Immature natural killer cell (primary cell): ENCODE measurements at places on chromosomes 6 and 20. TPM values are rescaled to one million over a fixed set of nuclear protein-coding genes. Genes with fewer than 3 reads are reported as not detected.

The FAM83C gene
- polyA plus RNA-seq, result not detected

The CST2 gene
- polyA plus RNA-seq, result not detected

The RALY gene
- 271 TPM for polyA plus RNA-seq

The SCRT2 gene
- polyA plus RNA-seq, result not detected

The MMUT gene
- polyA plus RNA-seq, result 5.6 TPM

The AGPAT4 gene
- 14.8 TPM for polyA plus RNA-seq

The ITPA gene
- polyA plus RNA-seq, result 76.3 TPM

The C6orf132 gene
- 0.06 TPM for polyA plus RNA-seq

The VGLL2 gene
- not detected for polyA plus RNA-seq

The SLC17A9 gene
- 3.5 TPM for polyA plus RNA-seq

GRCh38 chr6:79135973-79136470 is 58.0 kb upstream of the PHIP start:
- no peak for DNase-seq

DNA sequence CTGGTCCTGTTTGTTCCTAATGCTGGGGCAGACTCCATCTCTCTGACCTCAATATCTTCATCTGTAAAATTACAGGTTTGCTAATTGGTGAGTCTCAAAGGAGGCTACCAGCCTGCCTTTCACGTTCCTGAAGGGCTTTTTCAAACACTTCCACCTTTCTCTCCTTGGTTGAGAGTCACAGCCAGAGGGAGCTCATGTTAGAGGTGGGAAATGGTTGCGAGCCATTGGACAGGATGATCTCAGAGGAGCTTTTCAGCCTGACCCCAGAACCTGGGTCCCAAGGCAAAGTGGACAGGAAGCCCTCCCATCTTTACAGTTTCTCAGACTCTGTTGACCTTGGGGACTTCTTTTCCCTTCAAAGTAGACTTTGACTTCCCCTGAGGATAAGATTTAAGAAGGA is 37.6 kb downstream of the NDUFAF5 start:
- no peak for DNase-seq

DNA sequence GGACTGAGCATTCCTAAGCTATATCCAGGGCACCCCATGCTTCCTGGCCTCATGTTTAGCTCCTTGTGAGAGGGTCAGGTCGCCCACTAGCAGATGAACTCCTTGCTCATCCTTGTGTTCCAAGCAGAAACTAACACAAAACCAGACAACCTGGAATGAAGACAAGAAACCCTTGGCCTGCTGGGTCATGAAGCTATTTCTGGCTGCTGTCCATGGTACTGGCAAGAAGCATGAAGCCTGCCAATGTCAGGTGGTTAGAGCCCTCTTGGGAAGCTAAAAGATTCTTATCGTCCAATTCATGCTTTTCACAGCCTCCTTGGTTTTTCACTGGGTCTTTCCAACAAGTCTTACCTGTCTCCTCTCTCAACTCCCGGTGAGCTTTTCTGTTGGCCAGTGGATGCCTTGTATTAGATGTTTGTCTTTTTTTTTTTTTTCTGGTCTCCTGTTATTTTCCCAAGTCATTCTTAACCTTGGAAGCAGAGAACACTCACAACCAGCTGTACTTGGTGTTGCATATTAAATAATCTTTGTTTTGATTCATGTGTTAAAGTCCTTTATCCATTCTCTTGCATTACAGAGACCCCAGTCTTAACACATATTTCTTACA is 180.3 kb downstream of the ANKRD60 start:
- DNase-seq, result no peak

- DNase-seq, result no peak
Measured at GRCh38 chr20:63956664-63957003, 418 bp upstream of the UCKL1 start.

GRCh38 chr20:5991623-5992441 is 41.4 kb downstream of the MCM8 start:
- DNase-seq, result no peak

DNA sequence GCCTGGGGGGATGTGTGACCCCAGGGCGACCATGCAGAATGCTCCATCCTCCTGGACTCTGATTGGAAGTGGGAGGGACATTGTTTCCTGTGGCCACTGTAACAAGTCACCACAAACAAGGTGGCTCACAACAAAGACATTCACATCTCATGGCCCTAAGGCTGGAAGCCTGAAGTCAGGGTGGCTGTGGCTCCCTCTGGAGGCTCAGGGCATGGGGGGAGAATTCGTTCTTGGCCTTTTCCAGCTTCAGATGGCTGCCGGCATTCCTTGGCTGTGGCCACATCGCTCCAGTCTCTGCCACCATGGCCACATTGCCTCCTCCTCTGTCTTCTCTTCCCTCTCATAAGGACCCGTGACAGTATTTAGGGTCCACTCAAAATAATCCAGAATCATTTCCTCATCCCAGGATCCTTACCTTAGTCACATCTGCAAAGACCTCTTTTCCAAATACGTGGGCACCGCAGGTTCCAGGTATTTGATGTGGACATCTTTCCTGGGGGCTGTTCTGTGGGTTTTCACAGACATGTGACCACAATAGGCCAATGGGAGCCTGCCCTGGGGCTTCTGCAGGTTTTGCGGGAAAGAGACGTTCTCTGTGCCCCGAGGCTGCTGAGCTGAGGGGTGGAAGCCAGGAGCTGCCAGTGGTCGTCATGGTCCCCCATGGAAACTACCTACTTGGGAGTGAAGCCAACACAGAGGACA is 249.3 kb downstream of the PREX1 start:
- DNase-seq, result no peak

- DNase-seq, result no peak
Measured at GRCh38 chr20:60822699-60823607, 429.1 kb upstream of the CDH4 start.

- DNase-seq, result no peak
Measured at GRCh38 chr6:81814370-81815076, 62.0 kb upstream of the TENT5A start.

DNA sequence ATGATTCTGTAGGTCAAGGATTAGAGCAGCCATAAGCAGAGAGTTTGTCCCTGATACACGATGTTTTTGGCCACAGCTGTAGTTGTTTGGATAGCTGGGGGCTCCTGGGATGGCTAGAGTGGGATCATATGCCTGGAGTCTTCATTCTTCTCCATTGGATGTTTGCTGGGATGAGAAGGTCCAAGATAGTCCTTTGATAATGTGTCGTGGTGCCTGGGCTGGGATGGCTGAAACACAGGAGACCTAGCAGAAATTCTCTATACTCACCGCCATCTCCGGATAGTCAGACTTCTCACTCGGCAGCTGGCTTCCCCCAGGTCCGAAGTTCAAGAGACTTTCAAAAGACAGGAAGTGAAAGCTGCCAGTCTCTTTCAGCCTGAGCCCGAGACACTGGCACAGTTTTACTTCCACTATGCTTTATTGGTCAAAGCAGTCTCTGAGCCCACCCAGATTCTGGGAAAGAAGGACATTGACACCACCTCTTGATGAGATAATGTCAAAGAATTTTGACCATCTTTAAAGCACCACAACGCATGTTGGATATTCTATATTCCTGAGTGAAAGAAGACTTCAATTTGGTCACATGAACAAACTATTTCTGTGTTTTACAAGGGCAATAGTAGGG is 16.0 kb downstream of the MARCKS start:
- DNase-seq, result peak; percentile 7

DNA sequence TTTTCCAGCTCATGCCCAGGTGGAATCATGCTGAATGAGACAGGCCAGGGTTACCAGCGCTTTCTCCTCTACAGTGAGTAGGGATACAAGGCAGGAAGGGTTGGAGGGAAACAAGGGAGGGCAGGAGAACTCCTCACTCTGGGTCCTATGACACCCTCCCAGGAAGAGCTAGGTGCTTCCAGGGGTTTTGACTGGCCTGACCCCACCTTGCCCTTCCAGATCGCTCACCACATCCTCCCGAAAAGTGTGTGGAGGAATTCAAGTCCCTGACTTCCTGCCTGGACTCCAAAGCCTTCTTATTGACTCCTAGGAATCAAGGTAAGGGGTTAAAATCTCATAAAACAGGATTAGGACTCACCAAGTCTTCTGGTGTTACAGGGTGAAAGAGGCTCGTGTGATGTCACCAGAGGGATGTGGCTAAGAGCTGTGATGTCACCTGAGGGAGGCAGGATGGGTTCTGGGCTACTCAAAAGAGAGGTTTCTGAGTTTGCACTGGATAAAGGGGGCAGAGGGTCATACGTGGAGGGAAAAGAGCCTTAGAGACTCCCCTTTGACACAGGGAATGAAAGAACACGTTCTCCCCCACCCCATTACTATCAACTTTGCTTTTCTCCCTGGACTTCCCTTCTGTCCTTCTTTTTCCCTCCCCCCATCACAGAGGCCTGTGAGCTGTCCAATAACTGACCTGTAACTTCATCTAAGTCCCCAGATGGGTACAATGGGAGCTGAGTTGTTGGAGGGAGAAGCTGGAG is 1.9 kb downstream of the APOM start:
- DNase-seq, result no peak

GRCh38 chr6:156058356-156058755 is 602.7 kb upstream of the NOX3 start:
- no peak for DNase-seq

DNA sequence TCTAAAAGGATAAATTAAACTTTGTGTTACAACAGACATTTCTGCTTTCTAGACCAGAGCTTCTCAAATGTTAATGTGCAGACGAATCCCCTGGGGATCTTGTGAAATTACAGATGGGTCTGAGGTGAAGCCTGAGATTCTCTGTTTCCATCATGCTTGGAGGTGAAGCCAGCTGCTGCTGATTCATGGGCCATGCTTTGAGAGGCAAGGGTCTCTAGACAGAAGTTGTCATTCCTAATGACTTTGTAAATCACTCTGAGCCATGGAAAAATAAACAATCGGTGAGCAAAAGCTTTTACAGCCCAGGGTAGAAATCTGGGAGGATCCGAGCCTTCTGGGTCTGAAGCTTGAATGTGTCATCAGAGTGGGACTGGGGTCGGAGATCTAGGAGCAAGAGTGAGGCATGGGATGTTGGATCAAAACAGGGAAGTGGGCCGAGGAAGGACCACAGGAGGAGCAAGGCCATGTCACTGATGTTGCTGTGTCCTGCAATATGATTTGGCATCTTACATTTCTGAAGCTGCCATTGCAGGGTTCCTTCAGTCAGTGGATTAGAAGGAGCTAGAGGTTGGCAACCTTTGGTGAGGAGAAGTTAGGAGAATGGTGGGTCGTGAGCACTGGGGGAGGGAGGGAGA is 77.3 kb downstream of the TRMT11 start:
- DNase-seq, result no peak

GRCh38 chr6:46420921-46421638 is 70.2 kb downstream of the RCAN2 start:
- no peak for DNase-seq

GRCh38 chr20:50274570-50275430 is 84.2 kb downstream of the CEBPB start:
- DNase-seq, result no peak

- no peak for DNase-seq
Measured at GRCh38 chr6:37205175-37205996, 35.4 kb downstream of the PIM1 start.

DNA sequence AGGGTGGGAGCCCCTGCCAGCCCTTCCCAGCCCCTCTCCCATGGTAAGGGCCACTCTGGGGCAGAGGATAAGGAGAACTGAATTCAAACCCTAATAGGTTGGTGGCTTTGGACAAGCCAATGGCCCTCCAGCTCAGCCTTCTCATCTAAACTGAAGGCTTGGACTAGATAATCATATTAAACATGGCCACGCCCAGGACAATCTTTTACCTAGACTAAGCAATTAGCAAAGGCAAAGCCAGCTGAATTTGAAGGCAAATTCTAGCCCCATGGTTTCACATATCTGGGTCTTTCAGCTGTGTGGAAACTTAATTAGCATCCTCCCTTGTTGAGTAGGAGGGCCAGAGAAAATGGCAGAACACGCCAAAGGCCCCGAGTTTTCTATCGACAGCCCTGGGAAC is 10.7 kb downstream of the SLC22A23 start:
- DNase-seq, result no peak

DNA sequence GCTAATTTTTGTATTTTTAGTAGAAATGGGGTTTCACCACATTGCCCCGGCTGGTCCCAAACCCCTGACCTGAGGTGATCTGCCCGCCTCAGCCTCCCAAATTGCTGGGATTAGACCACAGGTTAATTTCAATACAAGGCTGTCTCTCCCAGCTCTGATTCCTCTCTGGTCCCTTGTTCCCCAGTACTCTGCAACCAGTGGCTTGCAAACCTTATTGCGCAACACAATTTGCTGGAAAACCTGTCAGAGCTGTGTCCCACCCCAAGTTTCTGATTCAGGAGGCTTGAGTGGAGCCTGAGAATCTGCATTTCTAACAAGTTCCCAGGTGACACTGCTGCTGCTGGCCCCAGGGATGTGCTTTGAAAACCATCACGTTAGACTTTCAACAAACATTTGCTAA is 96.2 kb upstream of the SRSF6 start:
- no peak for DNase-seq

DNA sequence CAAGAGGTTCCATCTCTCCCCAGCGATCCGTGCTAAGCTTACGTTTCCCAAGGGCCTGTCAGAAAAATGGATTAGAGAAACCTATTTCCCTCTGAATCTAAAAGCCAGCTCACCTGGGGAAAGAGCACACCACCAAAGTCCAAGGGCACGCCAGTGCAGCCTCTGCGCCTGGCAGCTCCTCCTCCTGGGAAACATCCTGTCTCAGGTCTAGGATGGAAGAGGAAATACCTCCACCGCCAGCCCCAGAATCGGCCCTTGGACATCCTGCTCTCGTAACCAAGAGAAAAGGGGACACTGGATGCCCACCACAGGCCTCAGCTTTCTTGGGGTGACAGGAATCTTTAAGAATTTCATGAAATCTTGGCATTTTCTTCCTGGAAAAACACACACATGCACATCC is 18.7 kb downstream of the RAMACL start:
- DNase-seq, result no peak

- DNase-seq, result no peak
Measured at GRCh38 chr6:130920969-130921368, 93.8 kb downstream of the SMLR1 start.

DNA sequence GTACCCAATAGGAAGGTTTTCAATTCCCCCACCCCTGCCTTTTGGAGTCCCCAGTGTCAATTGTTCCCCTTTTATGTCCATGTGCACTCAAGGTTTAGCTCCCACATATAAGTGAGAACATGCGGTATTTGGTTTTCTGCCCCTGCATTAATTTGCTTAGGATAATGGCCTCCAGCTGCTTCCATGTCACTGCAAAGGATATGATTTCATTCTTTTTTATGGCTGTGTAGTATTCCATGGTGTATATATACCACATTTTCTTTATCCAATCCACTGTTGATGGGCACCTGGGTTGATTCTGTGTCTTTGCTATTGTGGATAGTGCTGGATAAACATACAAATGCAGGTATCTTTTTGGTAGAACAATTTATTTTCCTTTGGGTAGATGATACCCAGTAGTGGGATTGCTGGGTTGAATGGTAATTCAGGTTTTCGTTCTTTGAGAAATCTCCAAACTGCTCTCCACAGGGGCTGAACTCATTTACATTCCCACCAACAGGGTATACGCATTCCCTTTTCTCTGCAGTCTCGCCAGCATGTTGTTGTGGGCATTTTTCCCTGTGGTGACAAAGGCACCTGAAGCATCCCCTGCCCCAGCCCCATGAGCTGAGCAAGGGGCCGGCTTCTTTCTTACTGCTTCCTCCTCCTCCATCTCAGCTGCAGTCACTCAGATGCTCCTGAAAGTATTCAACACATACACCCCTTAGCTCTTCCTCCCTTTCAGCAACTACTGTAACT is 66.7 kb downstream of the ELOVL2 start:
- DNase-seq, result no peak
